Glomerular endothelial cell (primary cell): ENCODE measurements at places on chromosomes 6 and 20. TPM values are rescaled to one million over a fixed set of nuclear protein-coding genes. Genes with fewer than 3 reads are reported as not detected.

Gene FAM83C
- total RNA-seq, result not detected in 2 replicates

Gene GSS
- 58.6 and 69.8 TPM in 2 replicates for total RNA-seq

Gene HLA-DRB1
- total RNA-seq, result 12.7 and 20.4 TPM in 2 replicates

DNA sequence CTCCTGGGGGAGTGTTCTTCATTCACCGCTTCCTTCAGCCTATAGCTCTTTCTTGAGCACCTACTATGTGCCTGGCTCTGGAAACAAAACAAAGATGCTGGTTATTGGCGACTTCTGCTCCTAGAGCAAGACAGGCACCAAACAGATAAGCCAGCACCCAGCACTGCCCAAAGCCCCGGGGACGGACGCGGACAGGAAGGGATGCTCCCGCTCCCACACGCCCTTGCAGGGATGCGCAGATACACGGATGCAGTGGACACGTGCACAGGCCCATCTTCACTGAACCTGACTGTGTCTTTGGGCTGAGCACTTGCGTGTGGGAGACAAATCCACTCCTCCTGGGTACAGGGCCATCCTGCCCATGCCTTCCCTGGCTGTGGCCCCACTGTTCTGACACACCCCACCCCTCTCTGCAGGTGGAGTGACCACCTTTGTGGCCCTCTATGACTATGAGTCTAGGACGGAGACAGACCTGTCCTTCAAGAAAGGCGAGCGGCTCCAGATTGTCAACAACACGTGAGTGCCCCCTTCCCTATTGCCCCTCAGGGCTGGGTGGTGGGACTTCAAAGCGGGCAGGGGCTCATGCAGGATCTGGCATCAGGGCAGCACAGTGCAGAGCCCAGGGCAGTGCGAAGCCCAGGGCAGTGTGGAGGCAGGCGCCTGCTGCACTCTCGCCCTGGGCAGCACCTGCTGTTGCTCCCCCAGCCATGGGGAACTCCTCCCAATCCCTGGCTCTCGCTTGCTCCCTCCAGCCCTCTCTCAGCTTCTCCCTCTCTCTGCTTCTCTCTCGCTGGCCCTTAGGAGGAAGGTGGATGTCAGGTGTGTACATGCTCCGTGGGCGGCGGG lies 39.9 kb downstream of the SRC start:
- DNase-seq, result no peak

DNA sequence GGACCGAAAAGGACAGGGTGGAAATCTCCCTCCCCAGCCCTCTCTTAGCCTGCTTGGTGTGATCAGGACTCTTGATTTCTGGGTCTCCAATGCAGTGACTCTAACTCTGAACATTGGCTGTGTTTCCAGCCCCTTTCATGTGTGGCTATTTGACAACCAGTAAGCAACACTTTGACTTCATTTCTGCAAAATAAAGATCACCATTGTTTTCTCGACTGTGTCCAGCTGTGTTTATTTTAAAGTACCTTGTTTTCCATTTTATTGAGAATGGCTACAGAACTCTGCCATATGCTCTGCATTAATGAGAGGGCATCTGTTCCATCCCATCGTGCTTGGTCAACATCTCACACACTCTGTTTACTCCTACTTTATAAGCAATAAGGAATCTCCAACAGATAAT lies 60.9 kb upstream of the TAGAP start:
- DNase-seq, result no peak

DNA sequence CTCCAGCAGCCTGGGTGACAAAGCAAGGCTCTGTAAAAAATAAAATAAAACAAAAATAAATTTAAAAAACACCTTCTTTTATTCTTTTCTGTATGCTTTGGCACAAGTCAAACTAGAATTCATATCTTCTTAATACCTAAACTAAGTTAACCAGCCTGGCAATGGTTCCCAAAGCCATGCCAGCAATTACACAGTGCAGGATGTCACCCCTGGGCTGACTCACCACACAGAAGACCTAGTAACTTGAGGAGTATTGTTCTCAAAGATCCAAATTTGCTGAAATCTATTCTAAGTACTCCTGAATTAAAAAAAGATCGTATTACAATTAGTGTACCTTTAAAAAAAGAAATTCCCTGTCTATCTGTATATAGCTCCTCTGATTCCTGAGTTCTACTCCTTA lies 162.7 kb upstream of the SGK1 start:
- DNase-seq, result no peak

- DNase-seq, result no peak
Observed at GRCh38 chr20:1674361-1674760, 16.8 kb upstream of the SIRPG start.
